ENCODE measurements at places on chromosomes 2 and 18.

- DNase-seq, result no peak
Measured at GRCh38 chr2:43358410-43359201, 132.2 kb upstream of the ZFP36L2 start.

DNA sequence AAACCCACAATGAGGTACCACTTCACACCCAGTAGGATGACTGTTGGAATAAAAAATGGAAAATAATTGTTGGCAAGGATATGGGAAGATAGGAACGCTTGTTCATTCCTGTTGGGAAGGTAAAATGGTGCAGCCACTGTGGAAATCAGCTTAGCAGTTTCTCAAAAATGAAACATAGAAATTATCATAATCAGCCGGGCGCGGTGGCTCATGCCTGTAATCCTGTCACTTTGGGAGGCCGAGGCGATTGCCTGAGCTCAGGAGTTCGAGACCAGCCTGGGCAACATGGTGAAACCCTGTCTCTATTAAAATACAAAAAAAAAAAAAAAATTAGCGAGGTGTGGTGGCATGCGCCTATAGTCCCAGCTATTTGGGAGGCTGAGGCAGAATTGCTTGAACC, 23.4 kb downstream of the AMER3 start:
- DNase-seq, result no peak

DNA sequence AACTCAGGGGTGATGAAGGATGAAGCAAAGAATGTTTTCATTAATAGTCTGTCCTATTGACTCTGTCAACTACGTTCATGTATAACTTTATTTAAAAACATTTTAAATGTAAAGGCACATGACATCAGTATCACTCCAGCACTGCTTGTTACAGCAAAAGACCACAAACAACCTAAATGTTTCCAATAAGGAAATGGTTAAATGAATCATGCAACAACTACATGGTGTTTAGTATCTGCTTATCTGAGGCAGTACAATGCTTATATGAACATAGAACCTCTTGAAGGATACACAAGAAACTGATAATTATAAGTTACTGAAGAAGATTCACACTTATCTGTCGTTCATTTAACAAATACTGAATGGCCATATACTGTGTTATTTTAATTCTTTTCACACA, 8.4 kb downstream of the BARD1 start:
- no peak for DNase-seq

GRCh38 chr2:8682719-8683667, 1.1 kb downstream of the ID2 start:
- DNase-seq, result peak; percentile 72

GRCh38 chr2:160057356-160057755, 5.1 kb downstream of the PLA2R1 start:
- DNase-seq, result no peak

- no peak for DNase-seq
Measured at GRCh38 chr18:62678847-62679485, 36.4 kb upstream of the PHLPP1 start.

- DNase-seq, result no peak
Measured at GRCh38 chr2:54954705-54955357, 95.4 kb downstream of the RTN4 start.

- DNase-seq, result no peak
Measured at GRCh38 chr2:19860022-19860421, 41.8 kb downstream of the TTC32 start.

DNA sequence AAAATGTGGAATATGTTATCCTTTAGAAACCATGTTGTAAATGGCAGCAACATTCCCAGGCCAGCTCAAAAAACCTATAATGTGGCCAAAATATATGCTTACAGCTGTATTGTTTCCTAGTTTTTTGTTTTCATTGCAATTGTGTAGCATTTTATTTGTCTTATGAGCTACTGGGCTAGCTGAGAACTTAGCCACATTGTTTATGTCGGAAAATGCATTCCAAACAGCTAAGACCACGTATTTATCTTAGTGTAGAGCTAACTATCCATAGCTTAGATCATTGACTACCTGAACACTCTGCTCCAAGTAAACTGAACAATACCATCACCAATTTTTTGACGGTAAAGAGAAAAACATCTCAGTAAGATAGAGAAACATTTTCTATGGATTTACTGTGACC, 38.4 kb downstream of the METAP1D start:
- no peak for DNase-seq

DNA sequence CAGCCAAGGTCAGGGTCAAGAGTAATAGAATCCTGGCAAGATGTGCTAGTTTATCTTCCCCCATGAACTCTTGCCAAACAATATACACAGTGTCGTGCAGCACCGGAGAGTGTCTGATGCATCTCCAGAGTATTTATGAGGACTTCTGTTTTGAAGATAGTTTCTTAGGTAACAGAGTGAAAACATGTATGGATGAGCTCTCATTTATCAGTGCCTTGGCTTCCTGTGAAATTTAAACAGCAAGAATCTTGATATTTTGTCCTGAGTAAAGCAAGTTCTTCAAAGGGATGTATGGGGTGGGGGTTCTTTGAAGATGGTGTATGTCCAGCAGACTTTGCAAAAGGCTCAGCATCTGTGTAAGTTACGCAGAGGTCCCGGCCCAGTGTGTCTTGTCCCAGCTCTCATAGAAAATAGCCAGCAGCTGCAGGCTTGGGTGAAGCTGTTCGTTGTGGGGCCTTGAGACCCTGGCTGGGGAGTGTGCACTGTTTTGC, 361.0 kb upstream of the NT5C1B start:
- DNase-seq, result no peak

GRCh38 chr2:215749092-215749957, 264.0 kb downstream of the MREG start:
- no peak for DNase-seq

Measured in stomach (tissue), 19 donors.